Left lung (tissue), 14 donors: ENCODE measurements at places on chromosomes 5 and 9. TPM values are rescaled to one million over a fixed set of nuclear protein-coding genes. Genes with fewer than 3 reads are reported as not detected.

DNA sequence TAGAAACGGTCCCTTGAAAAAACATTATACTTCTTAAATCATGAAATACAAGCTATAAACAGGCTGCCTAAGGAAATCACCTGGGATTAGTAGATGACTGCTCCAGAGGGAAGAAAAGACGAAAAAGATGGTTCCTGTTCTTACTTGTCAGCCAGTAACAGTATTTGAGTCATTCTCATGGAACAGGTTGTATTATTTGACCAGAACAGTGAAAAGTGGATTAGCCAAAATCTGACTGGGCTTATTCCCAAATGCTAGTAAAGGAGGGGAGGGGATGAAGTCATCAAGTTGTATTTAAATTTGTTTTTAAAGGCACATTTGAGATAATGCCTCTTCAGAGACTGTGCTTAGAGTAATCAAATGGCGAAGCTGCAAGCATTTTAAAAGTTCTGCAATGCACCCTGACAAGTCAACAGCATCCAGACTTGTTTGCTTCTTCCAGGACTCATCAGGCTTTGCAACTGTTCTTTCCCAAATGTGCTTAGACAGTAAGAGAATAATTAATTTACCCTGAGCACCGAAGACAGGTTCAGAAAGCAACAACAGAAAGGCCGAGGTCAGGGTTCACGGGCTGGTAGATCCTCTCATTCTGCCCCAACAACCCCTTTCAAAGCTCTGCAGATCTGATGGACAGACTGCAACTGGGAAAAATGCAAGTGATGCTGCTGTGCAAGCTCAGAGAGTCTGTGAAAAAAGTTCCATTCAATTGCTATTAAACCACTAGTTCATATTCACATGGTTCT is 800.6 kb downstream of the KCTD16 start:
- DNase-seq, result no peak
- no peaks in the 10 kb centered on the region for H3K27me3 ChIP-seq
- H3K4me3 ChIP-seq, result no peak overlapping the region

DNA sequence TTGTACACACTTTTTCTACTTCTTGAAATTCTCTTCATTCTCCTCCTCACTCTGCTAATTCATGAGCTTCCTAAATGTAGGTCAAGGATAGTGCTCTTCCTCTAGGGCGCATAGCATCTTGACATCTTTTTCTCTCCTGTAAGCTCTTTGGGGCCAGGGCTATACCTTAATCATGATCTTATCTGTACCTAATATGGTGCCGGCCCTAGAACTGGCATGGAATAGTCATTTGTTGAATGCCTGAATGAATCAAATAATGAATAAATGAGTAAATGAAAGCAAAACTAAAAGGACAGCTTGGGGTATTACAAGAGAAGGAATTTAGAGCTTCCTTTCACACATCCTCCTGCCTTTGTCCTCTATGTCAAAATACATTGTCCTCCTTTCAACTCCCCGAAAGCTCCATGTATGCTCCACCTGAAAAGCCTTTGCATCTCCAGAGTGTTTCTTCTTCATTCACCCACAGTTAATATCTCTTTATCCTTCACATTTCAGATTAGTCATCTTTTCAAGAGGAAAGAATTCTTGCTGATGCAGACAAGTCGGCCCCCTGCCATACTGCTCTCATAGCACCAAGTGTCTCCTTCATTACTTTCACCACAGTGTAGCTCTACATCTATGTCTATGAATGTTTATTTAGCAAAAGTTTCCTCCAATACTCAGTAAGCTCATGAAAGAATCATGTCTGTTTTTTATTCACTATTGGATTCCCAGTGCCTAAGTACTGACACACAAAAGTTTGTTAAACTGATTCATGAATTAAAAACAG is 16.4 kb upstream of the PPP2R2B start:
- H3K4me1 ChIP-seq, result no peaks in the 10 kb centered on the region
- no peak overlapping the region for H3K27ac ChIP-seq
- H3K4me3 ChIP-seq, result no peak overlapping the region
- H3K36me3 ChIP-seq, result no peaks in the 10 kb centered on the region
- no peaks in the 10 kb centered on the region for H3K27me3 ChIP-seq

- no peak for DNase-seq
- H3K27me3 ChIP-seq, result no peaks in the 10 kb centered on the region
- H3K27ac ChIP-seq, result no peak overlapping the region
- no peak overlapping the region for H3K4me3 ChIP-seq
- no peaks in the 10 kb centered on the region for H3K4me1 ChIP-seq
Measured at GRCh38 chr5:73188764-73189531, 16.0 kb downstream of the TMEM174 start.

DNA sequence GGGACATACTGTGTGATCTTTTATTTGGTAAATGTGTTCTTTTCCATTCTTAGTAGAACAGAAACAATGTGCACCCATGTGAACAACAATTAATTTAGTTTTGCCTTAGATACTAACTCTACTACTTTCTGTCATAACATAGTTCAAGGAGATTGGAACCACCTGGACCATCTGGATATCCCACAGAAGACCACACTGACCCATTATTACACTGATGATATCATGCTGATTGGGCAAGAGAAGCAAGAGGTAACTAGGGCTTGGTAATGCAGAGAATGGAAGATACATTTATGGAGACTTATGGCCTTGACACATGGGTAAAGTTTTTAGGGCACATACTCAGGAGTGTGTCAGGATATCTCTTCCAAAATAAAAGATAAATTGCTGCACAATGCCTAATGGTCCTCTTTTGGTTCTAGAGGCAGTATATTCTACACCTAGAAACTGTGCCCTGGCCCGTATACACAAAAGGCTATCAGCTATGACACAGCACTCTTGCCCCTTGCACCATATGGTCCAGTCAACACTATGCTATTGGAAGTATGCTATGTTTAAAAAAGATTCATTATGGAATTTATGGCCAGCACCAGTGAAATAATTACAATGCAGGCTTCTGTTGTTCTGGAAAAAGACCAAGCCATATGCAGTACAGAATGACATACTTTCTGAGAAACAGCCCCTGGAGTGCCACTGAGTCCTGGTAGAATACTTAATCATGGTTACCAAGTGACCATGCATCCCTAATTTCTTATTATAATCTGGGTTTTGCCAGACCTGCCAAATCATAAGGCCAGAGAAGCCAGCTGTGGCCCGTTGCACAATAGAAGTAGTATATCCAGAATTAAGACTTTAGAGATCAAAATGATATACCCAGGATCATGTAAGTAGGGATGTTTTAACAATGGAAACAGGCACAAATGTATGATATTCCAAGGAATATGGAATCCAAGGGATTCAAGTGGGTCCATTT is 41.6 kb upstream of the MROH2B start:
- H3K4me1 ChIP-seq, result no peaks in the 10 kb centered on the region
- H3K36me3 ChIP-seq, result no peaks in the 10 kb centered on the region
- no peak overlapping the region for H3K27ac ChIP-seq
- no peak overlapping the region for H3K4me3 ChIP-seq

- no peak overlapping the region for H3K4me3 ChIP-seq
- DNase-seq, result no peak
- peak overlapping the region; percentile 61 for H3K27ac ChIP-seq
- peaks cover 43% of the 10 kb centered on the region for H3K4me1 ChIP-seq
- no peaks in the 10 kb centered on the region for H3K27me3 ChIP-seq
Measured at GRCh38 chr9:38026840-38027527, 42.0 kb downstream of the SHB start.

GRCh38 chr9:127113191-127113972 is 9.1 kb downstream of the ANGPTL2 start:
- H3K4me3 ChIP-seq, result no peak overlapping the region
- peaks cover 14% of the 10 kb centered on the region for H3K4me1 ChIP-seq
- H3K27ac ChIP-seq, result no peak overlapping the region

SLC44A1 gene
- total RNA-seq, result 73.5 TPM

GRIN1 gene
- total RNA-seq, result 0.55 TPM

TAF1L gene
- not detected for total RNA-seq
